ENCODE measurements at places on chromosomes 2 and 18. TPM values are rescaled to one million over a fixed set of nuclear protein-coding genes. Genes with fewer than 3 reads are reported as not detected.
A peak's percentile ranks its signal among the peaks of the same experiment; 100 is the strongest.

The MAPRE2 gene
- 27.0 TPM for total RNA-seq

DNA sequence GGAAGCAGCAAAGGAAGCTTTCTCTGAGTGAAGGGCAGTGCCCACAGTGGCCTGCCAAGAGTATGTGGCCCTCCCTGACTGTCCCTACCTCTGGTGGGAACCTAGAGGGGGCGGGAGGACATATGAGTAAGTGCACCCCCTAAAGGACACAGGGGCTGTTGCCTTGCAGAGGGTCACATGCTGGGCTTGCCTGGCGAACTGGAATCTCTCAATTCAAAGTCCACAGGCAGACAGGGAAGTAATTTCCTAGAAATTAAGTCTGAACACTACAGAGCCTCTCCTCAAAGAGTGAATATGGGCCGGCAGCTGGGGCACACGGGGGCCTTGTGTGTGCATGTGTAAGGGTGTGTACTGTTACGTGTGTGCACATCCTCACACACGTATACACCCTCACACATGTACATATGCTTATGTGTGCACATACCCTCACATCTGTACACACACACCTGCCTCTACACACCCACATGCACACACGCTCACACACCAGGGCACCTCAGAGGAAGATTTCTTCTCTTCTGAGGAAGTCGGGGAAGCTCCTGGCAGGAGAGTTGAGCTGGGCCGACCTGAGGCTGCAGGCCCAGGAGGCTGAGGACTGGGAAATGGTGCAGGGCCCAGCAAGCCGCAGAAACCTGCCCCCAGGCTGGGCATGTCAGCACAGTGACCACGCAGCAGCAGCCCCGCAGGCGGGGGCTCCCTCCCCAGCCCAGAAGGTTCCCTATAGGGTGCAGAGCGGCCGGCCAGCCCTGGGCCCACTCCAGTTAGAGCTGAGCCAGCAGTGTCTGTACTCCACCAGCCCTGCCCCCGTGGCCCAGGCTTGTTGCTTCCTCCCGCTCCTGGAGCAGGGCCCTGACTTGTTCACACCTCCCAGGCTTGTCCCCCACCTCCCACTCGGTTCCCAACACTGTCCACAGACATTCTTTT lies 77.4 kb upstream of the TAF1B start:
- no peak for DNase-seq

DNA sequence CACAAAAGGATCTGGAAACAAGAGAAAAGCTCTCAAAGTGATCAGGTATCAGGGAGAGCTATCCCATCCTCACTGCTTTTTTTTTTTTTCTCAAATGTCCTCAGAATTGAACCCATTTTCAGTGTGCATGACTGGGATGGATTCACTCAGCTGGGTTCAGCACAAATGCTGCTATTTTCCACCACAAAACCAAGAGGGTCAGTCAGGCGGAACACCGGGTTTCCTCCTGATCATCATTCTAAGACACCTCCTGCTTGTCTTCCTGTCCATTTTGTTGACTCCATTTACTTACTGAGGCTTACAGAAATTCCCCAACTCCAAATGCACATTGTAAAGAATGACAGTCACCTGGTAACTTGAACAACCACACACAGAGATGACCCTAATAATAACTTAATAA lies 39.9 kb downstream of the CYRIA start:
- DNase-seq, result peak; percentile 56

The PID1 gene
- total RNA-seq, result 3.6 TPM

- peak; percentile 47 for DNase-seq
Measured at GRCh38 chr2:85318222-85319074, 9.3 kb downstream of the TGOLN2 start.

DNA sequence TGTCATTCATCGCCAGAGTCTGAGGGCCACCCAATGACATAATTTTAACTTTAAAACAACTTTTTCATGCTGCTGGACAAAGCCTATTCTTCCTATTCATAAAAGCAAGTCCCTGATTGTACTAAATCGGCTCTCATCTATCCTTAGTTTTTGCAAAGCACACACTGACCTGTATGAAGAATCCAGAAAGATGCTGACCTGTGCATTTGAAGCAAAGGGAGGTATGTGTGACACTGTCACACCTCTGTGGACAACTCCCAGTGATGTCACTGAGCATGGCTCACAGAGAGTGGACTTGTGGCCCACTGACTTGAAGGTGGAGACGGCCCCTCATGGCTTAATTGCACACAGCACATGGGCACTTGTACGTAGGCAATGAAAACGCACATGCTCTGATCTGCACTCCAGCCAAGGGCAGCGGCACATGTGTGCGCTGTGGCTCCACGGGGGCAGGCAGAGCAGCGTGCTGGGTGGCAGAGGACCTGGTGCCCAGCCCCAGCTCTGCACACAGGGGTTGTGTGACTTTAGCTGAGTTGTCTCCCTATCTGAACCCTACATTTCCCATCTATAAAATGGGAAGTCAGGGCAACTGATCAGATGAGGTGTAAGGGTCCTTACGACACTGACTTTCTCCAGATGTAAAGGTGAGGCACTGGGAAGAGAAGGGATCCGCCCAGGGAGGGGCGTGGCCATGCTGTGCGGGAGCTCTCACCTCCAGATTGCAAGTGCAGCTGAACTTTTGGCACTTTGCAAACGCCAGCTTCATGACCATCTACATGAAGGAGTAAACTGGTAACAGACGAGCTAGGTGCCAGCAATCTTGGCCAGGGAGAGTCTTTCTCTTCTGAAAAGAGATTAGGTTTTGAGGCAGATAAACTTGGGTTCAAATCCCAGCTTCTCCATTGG lies 14.3 kb upstream of the ODC1 start:
- no peak for DNase-seq

The LIMS3 gene
- 0.23 TPM for total RNA-seq

DNA sequence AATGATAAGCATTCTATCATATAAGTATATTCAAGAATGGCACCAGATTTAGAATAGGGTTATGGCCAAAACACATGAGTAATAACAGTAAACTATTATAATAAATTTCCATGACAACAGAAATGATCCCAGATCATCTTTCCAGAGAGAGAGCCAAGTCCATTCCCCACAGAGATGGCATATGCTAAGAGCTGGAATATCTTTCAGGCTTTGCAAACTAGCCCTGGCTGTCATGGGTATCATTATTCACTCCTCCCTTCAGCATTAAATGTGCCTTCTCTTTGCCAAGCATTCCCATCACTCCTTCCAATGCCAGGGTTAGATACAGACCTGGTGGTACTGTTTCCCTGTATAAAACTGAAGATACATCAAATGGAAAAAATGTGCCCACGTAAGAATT lies 10.9 kb downstream of the FEZ2 start:
- DNase-seq, result no peak

DNA sequence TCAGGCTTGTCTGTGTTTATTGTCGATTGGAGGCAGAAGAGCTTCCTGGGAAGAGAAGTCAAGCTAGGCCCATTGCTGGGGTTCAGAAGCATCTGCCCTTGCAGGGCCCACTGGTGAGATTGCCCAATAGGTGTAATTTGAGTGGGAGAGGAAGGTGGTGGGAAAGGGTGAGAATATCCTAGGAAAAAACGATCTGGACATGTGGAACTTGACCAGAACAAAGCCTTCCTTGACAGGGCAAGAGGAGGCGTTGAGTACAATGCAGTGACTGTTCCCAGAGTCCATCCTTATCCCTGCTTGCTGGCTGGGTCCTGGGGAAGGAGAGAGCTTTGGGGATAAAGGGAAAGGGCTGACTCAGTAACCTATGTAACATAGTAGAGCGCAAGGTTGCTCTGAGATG lies 27.1 kb downstream of the NABP1 start:
- no peak for DNase-seq
